ENCODE measurements at places on chromosomes 1 and 21.
A peak's percentile ranks its signal among the peaks of the same experiment; 100 is the strongest.

- DNase-seq = no peak
These were observed 27.9 kb upstream of the AGO1 start for GRCh38 chr1:35854989-35855700.

- peak; percentile 76 for DNase-seq
These were observed 65.1 kb downstream of the GADD45A start for GRCh38 chr1:67749844-67750690.

DNA sequence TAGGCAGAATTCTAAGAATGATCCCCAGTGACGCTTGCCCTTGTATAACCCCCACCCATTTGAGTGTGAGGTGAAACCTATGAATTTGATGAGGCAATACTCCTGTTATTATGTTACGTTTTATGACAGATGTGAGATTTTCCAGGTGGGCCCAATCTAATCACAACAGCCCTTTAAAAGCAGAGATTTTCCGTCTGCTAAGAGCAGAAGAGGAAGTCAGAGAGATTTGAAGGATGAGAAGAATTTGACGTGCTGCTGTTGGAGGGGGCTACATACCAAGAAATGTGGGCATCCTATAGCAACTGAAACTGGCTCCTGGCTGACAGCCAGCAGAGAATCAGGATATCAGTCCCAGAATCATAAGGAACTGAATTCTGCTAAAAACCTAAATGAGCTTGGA is 2.4 kb upstream of the SLC19A2 start:
- no peak for DNase-seq

- no peak for DNase-seq
These were observed 10.4 kb upstream of the ITPKB start for GRCh38 chr1:226749467-226749866.

- DNase-seq = no peak
These were observed 19.1 kb downstream of the AJAP1 start for GRCh38 chr1:4673494-4673893.

- DNase-seq = no peak
These were observed 462.6 kb upstream of the RUNX1 start for GRCh38 chr21:35511696-35512162.

GRCh38 chr1:41874151-41874719 is 44.5 kb downstream of the HIVEP3 start:
- no peak for DNase-seq

DNA sequence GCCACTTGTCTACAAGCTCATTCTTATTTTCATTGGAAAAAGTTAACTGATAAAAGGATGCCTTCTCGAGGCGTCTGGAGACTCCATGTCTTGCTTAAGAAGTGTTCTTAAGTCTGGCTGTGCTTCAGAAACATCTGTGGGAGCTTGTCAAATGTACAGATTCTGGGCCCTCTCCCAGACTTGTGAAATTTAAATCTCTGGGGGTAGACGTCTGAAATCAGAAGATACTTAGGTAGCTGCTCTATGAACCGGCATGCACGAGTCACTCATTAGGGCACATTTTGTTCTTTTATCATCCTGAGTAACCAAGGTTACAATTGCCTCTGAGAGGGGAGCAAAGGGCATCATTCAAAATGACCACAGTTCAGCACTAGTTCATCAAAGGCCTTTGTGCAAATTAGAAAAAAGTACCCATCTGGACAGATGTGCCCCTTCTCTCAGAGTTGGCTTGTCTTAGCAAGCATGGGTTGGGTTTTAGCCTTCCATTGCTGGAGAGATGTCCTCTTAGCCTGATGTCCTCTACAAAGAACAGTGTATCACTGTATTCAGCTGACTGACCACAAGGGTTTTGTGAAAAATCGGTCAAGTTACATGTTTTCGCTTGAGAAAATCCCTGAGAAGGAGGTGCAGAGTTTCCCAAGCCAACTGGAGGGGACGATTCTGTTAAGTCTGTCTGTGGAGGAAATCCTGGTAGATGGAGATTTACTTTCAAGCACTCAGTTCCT is 156.9 kb downstream of the ASTN1 start:
- DNase-seq = no peak

- no peak for DNase-seq
These were observed 10.8 kb upstream of the SMAP2 start for GRCh38 chr1:40362699-40363098.

DNA sequence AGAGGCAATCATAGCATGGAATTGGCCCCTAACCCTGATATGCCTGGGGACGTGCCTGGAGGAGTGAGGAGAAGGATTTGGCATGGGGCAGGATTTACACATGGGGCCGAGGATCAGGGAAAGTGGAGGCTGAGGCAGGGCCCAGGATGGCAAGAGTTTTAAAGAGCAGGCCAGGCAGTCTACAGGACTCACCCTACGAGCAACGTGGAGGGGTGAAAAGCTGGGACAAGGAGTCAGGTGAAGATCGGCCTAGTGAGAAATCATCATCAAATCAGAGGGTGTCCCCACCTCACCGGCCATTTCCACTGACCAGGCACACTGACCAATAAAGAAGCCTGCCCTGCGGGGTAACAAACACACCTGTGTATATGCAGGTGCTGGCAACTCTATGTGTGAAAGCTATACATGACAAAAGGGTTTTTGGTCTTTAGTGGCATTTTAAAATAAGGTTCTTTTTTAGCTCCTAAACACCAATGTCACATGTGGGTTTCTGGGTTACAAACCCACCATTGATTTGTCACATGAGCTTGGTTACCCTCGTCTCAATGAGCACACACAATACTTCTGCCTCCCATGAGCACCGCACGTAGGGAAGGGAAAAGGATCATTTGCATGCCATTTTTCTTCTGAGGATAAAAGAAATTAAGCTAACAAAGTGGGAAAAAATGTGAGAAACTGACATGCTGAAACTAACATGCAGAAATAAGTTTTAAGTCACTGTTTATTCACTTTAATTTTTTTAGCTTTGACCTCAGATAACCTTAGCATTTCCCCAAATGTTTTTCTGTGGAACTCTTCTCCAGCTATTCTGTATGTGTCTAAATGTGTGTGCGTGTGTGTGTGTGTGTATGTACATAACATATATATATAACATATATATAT is 168.1 kb upstream of the EDN2 start:
- no peak for DNase-seq

DNA sequence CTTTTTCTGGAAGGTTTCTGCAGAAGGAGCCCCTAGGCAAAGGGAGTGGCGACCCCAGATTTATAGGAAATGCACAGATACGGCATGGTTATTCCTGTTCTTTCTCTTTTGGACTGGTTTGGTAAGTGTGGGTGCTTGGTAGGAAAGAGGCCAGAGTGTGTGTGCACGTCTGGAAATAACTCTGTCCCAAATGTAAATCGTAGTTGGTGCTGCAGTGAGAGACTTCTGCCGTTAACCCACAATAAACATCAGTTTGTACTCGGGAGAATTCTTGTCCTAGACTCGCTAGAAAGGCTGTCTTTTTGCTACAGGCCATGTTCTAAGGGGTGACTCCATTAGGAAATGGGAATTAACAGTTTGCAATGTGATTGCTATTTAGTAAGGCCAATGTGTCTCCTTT is 779 bp downstream of the SLC44A3 start:
- DNase-seq = no peak

- DNase-seq = no peak
These were observed 450 bp downstream of the ARHGAP30 start for GRCh38 chr1:161069241-161069640.

- DNase-seq = no peak
These were observed 775 bp downstream of the TMEM125 start for GRCh38 chr1:43270421-43271095.

DNA sequence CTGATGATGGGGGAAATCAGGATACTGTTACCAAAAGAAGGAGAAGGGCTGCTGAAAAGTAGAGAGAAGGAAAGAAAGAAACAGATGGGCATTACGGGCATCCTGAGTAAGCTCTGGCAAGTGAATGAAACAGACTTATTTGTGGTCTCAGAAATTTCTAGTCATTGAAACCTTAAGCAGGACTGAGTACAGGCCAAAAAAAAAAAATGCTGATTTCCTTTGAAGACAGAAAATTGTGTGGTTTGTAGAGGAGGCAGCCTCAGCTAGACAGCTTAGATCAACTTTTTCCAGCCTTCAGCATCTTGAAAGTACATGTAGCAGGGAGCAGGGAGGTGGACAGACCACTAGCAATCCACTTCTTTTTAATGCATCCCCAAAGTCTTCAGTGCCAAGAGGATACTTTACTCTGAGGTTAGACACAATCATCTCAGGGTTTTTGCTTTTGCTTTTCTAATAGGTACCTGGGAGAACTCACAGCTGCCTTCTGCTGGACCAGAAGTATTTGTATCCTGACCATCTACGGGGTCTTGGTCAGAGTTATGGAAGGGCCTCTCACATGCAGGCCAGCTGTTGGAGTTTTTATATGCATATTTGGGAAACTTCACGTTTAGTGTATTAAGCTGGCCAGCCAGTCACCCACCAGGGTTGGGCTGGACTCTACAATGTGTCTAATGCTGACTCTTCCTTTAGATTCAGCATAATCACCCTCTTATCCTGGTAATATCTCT is 10.6 kb upstream of the CAPZB start:
- DNase-seq = no peak

DNA sequence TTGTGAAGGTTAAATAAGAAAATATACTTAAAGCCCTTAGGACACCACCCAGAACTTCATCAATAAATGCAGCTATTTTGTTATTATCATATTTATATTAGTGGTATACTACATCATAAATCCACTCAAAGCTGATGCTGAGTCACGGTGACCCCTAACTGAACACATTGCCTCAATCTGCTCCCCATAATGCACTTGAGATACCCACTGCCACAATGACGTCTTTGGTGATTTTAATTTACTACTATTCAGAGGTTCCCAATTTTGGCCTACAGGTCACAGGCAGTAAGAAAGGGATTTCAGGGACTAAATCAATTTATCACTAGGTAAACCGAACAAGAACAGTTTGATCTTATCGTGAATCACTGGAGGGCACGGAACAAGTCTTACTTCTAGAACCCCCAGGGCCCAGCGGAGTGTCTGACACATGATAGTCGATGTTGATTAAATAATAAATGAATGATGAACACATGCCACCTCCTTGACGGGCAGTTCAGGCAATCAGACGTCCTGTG is 493 bp upstream of the CHD1L start:
- DNase-seq = no peak

DNA sequence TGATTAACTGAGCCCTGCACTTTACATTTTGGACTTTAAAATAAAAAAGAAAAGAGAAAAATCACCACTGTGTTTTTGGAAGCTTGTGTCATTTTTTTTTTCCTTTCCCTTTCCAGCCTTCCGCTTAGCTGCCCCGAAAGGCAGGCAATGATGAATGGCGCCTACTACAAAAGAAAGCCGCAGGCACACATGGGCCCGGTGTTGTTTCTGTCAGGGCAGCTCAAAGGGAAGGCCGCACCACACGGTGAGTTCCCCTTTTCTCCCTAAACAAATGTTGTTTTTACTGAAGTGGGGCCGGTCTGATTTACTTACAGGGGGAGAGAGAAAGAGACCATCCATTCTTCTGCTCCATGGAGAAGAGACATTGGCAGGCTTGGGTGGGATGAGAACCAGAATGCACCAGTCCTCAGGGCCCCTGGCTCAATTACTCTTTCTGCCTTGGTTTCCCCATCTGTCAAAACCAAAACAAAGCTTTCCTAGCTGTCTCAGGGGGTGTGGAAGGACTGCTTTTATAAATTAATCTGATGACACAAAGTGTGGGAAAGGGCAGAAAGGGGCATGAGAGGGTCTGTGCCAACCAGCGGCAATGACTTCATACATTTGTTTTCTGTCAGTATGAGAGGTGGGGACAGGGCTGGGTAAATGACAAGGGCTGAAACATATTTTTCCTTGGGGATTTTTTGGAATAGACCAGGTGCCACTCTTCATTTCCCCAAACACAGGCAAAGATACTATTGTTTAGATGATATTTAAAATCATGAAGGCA is 91.4 kb upstream of the PLXNA2 start:
- DNase-seq = no peak

GRCh38 chr1:59043796-59044195 is 253.1 kb upstream of the FGGY start:
- DNase-seq = peak; percentile 69
